SJCRH30 (cell line): ENCODE measurements at places on chromosomes 7 and 10. TPM values are rescaled to one million over a fixed set of nuclear protein-coding genes. Genes with fewer than 3 reads are reported as not detected.

DNA sequence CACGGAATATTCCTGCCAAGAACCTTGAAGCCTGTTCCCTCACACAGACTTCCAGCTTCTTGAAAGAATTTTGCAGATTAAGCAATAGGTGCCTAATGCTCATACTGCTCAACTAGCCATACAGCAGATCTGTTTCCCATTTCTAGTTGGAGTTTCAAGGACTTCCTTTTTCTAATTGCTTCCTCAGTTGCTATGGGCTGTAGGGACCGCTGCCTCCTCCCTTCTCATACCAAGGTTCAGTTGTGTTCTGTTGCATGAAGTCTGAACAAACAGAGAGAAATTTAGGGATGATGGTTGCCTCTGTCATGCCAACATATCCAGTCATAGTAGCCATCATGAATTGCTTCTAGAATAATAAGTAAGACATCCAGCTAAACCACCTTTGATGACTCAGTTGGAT lies 6.8 kb downstream of the ITGA8 start:
- no peaks in the 10 kb centered on the region for H3K4me1 ChIP-seq
- H3K4me3 ChIP-seq, result no peak overlapping the region
- no peak for DNase-seq
- no peaks in the 10 kb centered on the region; the same call in 1 of the 2 replicates for H3K27me3 ChIP-seq

DNA sequence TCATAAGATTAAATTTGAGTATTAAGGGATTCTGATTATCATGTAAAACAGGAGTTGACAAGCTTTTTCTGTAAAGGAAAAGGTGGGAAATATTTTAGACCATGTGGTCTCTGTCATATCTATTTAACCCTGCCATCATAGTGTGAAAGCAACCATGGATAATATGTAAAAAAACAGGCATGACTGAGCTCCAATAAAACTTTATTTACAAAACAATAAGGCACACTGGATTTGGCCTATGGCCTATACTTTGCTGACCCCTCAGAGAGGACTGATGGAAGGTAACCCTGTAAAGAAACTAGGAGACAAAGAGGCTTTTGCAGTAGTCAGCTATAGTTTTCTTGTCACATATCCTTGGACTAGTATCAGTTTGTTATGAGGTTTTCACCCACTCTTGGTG lies 130.5 kb upstream of the CDK13 start:
- H3K27me3 ChIP-seq, result peaks cover 6% of the 10 kb centered on the region
- no peaks in the 10 kb centered on the region for H3K36me3 ChIP-seq
- no peak overlapping the region for H3K27ac ChIP-seq
- no peak overlapping the region for H3K4me3 ChIP-seq
- no peak for DNase-seq

DNA sequence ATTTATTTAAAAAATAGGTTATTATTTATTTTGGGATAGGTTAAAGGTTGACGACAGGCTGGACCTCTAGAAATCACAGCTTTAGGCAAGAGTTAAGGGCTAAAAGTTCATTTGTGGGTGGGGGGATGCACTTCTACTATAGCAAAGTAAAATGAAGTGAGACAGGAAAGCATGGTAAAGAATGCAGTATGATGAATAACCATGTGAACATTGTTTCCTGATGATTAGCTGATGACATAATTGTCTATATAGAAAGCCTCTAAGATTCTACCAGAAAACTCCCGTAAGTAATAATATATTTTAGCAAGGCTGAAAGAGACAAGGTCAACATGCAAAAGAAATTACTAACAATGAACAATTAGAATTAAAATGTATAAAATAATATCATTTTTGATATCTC lies 25.7 kb upstream of the PRSS37 start:
- H3K4me1 ChIP-seq, result no peaks in the 10 kb centered on the region
- H3K27me3 ChIP-seq, result no peaks in the 10 kb centered on the region
- no peak overlapping the region for H3K27ac ChIP-seq

- peaks cover 2% of the 10 kb centered on the region; the same call in 1 of the 2 replicates for H3K4me1 ChIP-seq
- H3K27me3 ChIP-seq, result no peaks in the 10 kb centered on the region
- H3K27ac ChIP-seq, result no peak overlapping the region
- peaks cover 6% of the 10 kb centered on the region; the same call in 1 of the 2 replicates for H3K36me3 ChIP-seq
Measured at GRCh38 chr7:149245244-149245643, 5.8 kb downstream of the ZNF212 start.

The SLC25A28 gene
- total RNA-seq, result 18.0 and 20.6 TPM in 2 replicates

DNA sequence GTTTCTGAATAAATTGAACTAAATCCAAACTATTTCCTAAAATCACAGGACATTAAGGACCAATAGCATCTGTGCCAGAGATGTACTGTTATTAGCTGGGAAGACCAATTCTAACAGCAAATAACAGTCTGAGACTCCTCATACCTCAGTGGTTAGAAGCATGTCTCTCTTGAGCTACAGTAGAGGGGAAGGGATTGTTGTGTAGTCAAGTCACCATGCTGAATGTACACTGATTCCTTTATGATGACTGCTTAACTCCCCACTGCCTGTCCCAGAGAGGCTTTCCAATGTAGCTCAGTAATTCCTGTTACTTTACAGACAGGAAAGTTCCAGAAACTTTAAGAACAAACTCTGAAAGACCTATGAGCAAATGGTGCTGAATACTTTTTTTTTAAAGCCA lies 13.9 kb downstream of the MEST start:
- H3K4me3 ChIP-seq, result no peak overlapping the region
- H3K36me3 ChIP-seq, result peaks cover 91% of the 10 kb centered on the region
- DNase-seq, result no peak
- no peaks in the 10 kb centered on the region for H3K27me3 ChIP-seq

The LOXL4 gene
- total RNA-seq, result 8.1 and 8.7 TPM in 2 replicates

The CDH23 gene
- 0.02 and 0.18 TPM in 2 replicates for total RNA-seq

The CYP3A7 gene
- 0.12 TPM in 1 of 2 replicates, not detected in the other for total RNA-seq

The TMEM196 gene
- not detected in 2 replicates for total RNA-seq
